ENCODE measurements at places on chromosomes 4 and X.

GRCh38 chrX:107731831-107732502 is 43.6 kb downstream of the TSC22D3 start:
- DNase-seq: no peak

- no peak for DNase-seq
These were observed 103.9 kb upstream of the MAOA start for GRCh38 chrX:43552156-43552555.

DNA sequence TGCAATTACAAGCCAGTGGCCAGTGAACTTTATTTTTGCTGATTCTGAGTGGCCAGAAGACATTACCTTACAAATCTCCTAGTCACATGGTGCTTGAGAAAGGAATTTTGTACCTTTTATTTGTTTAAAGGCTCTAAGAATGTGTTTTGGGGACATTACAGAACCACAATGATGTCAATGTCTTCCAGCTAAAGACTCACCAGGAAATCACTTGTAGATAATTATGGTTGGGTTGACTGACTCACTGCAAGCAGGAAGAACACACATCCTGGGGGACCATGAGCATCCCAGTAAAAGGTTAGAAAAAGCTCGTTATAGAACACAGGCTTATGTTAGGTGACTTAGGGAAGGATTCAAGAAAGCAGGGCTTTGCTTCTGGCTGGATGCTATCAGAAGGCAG is 119.4 kb upstream of the FAM9B start:
- DNase-seq: no peak

DNA sequence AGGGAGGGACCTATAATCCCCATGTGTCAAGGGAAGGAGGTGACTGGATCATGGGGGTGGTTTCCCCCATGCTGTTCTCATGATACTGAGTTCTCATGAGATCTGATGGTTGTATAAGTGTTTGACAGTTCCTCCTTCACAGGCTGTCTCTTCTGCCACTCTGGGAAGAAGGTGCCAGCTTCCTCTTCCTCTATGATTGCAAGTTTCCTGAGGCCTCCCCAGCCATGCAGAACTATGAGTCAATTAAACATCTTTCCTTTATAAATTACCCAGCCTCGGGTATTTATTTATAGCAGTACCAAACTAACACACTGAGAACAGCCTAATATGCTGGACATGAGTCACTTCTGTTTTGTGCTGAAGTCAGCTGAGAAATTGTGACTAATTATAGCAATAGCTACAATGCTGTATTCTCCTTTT is 656.9 kb upstream of the CPEB2 start:
- DNase-seq: no peak

GRCh38 chr4:74105656-74106280 is 6.8 kb upstream of the CXCL2 start:
- no peak for DNase-seq

DNA sequence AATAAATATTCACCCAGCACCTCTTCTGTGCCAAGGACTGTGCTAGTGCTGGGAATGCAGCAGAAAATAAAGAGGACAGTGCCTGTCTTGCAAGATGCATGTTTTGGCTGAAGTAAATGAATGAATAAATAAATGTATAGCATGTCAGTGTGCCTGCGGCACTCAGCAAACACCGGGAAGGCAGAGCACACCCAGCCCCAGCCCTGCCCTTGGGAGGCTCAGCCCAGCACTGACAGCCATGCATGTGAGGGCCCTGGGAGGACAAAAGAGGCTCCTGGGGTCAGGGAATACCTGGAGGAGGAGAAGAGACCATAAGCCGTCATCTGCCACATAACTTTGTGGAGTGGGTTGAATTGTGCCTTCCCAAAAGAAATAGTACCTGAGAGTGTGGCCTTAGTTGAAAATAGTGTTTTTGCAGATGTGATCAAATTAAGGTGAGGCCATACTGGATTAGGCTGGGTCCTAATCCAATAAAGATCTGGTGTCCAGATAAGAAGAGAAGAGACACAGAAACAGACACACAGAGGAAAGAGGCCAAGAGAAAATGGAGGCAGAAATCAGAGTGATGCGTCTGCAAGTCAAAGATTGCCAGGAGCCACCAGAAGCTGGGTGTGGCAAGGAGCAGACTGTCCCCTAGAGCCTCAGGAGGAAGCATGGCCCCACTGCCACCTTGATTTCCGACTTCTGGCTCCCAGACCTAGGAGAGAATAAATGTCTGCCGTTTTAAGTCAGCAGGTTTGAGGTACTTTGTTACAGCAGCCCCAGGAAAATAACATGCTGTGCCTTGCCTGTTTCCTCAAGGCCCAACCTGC is 16.3 kb downstream of the C4orf50 start:
- DNase-seq: no peak
